ENCODE measurements at places on chromosomes 13 and 19.

GRCh38 chr13:94705081-94706030, 7.0 kb downstream of the SOX21 start:
- peak; percentile 13 for DNase-seq

DNA sequence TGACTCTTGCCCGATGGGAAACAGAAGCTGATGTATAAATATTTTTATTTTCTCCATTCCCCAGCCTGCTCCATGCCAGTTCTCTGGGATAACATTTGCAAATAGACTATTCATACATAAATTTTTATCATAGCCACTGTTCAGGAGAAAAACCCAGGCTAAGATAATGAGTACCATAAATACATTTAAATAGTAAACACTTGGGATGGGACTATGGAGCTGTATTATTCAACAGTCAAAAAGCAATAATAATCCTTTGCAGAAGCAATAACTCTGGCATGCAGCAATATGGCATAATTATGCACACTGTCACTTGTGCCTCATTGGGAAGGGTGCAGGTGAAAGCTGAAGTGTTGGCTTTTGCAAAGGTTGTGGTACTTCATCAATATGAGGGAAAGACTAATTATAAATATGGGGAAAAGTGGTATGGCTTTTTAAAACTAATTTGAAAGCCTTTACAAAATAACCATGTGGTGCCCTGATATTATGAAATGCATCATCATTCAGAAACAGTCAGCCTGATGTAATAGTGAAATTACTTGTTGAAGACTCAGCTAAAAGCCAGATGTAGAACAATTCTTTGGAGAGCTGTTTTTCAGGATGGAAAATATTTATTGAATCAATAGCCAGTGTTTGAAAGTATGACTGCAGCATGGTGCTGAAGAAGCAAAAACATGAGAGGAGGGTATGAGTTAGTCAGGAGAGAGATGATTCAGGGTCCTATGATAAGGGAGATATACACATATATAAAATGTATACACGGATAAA, 2476.7 kb downstream of the PCDH9 start:
- no peak for DNase-seq

GRCh38 chr19:49210108-49210900, 52.7 kb downstream of the TRPM4 start:
- DNase-seq, result peak; percentile 54

DNA sequence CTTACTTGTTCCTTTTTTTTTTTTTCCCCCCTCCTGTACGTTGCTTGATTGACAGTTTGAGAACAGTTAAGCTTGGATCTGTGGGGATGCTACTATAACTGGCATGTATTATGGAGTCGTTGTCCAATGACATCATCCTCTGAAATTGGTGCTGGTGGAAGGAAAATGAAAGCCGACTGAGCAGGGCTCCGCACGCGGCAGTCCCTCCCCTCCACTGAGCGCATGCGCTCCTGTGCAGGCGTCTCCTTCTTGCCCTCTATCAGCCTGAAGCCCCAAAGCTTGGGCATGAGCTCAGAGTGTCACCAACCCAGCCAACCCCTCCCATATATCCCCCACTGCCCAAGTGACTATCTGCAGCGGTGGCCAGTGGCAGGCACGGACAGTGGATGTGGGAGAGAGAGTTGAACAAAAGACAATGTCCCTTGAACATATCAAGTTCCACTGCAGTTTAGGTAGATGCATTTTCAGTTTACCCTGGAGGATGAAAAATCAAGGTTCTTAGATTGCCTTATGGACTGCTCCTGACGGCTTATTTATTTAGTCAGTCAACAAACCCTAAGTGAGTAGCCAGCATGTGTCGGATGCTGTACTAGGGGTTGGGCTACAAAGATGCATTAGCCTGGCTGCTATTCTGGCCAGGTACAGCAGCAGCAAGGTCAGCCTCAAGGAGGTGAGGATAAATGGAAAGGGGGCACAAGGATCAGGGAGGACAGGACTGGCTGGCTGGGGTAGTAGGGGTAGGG, 20.8 kb downstream of the MBNL2 start:
- DNase-seq, result no peak

- no peak for DNase-seq
Measured at GRCh38 chr13:33872005-33872351, 54.0 kb downstream of the RFC3 start.
